Glutamatergic neuron (in vitro differentiated cells): ENCODE measurements at places on chromosomes 12 and 14. TPM values are rescaled to one million over a fixed set of nuclear protein-coding genes. Genes with fewer than 3 reads are reported as not detected.

The NT5DC3 gene
- 2.1 TPM for total RNA-seq

DNA sequence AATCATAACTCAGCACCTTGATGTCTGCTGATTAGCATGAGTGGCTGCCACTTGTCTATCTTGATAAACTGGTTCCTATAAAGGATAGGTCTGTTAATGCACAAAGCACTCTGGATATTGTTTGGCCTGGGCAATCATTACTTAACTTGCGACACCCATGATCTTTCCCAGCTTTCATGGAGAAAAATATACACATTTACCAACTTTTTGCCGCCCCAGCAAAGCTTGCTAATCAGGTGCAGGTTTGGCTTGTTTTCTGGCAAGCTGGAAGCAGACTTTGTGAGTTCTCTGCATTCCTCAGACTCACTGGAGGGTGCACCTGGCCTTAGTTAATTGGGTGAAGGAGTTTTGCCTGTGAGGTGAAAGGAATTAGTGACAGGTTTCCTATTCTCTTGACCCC lies 1126.4 kb upstream of the FLRT2 start:
- no peak for DNase-seq
- no peak overlapping the region for H3K4me3 ChIP-seq
- H3K27me3 ChIP-seq = peaks cover 2% of the 10 kb centered on the region
- no peaks in the 10 kb centered on the region for H3K4me1 ChIP-seq
- H3K36me3 ChIP-seq = peaks cover 3% of the 10 kb centered on the region

The BMAL2 gene
- 5.3 TPM for total RNA-seq

- H3K36me3 ChIP-seq = peaks cover 3% of the 10 kb centered on the region
- peak overlapping the region; percentile 52 for H3K4me3 ChIP-seq
- no peaks in the 10 kb centered on the region for H3K27me3 ChIP-seq
- peaks cover 12% of the 10 kb centered on the region for H3K4me1 ChIP-seq
Measured at GRCh38 chr12:128810182-128811127, 13.3 kb downstream of the SLC15A4 start.

DNA sequence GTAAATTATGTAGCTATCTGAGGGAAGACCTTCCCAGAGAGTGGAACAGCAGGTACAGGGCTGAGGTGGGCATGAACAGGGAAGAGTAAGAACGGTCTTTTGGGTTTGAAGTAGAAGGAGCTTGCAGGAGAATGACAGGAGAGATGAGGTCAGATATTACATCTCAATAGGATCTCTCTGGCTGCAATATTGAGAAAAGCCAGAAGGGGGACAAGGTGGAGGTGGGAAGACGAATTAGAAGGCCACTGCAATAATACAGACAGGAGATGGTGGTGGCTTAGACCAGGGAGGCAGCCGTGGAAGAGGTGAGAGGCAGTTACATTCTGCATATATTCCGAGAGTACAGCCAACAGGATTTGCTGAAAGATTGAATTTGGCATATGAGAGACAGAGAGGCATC lies 310.2 kb downstream of the APAF1 start:
- H3K4me1 ChIP-seq = peaks cover 6% of the 10 kb centered on the region
- DNase-seq = no peak
- H3K4me3 ChIP-seq = no peak overlapping the region
- no peaks in the 10 kb centered on the region for H3K36me3 ChIP-seq
- no peak overlapping the region for H3K27ac ChIP-seq
- no peaks in the 10 kb centered on the region for H3K27me3 ChIP-seq

DNA sequence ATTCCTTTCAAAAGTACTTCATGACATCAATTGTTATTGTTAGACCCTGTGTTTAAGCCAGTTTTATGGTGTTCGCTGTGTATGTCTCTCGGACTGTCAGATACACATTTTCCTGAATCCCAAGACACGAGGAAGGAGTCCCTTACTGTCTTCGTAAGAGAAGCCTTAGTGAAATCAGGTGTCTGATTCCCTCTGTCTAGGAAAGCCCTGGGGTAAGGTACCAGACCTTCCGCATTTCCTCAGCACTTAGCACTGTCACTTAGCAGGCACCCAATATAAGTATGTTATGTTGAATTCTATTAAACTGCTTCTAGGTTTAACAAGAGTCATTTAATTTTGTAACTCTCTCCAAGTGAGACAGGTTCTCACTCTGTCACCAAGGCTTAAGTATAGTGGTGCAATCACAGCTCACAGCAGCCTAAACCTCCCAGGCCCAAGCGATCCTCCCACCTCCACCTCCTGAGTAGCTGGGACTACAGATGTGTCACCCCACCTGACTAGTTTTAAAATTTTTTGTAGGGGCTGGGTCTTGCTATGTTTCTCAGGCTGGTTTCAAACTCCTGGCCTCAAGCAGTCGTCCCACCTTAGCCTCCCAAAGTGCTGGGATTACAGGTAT lies 111.0 kb downstream of the BBS10 start:
- H3K27ac ChIP-seq = no peak overlapping the region
- H3K4me3 ChIP-seq = no peak overlapping the region
- peaks cover 6% of the 10 kb centered on the region for H3K36me3 ChIP-seq
- no peaks in the 10 kb centered on the region for H3K27me3 ChIP-seq

GRCh38 chr12:50992819-50993218 lies 33.4 kb downstream of the SLC11A2 start:
- H3K4me3 ChIP-seq = no peak overlapping the region
- no peaks in the 10 kb centered on the region for H3K36me3 ChIP-seq
- H3K4me1 ChIP-seq = no peaks in the 10 kb centered on the region
- H3K27me3 ChIP-seq = no peaks in the 10 kb centered on the region

- H3K27me3 ChIP-seq = peaks cover 2% of the 10 kb centered on the region
- H3K4me1 ChIP-seq = no peaks in the 10 kb centered on the region
- no peak overlapping the region for H3K4me3 ChIP-seq
- H3K36me3 ChIP-seq = peaks cover 5% of the 10 kb centered on the region
Measured at GRCh38 chr14:62604524-62604923, 440.7 kb downstream of the KCNH5 start.

DNA sequence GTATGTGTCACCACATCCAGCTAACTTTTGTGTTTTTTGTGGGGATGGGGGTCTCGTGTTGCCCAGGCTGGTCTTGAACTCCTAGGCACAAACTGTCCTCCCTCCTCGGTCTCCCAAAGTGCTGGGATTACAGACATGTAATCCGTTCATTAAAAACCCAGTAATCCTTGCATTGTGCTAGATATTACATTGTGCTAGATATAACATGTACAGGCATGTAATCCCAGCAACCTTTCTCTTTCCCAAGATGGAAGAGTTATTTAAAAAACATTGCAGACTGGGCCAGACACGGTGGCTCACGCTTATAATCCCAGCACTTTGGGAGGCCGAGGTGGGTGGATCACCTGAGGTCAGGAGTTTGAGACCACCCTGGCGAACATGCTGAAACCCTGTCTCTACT lies 19.7 kb downstream of the ELK3 start:
- DNase-seq = no peak
- H3K27me3 ChIP-seq = peaks cover 2% of the 10 kb centered on the region
- H3K4me1 ChIP-seq = peaks cover 38% of the 10 kb centered on the region
- H3K4me3 ChIP-seq = no peak overlapping the region

The RHEBL1 gene
- 2.3 TPM for total RNA-seq

DNA sequence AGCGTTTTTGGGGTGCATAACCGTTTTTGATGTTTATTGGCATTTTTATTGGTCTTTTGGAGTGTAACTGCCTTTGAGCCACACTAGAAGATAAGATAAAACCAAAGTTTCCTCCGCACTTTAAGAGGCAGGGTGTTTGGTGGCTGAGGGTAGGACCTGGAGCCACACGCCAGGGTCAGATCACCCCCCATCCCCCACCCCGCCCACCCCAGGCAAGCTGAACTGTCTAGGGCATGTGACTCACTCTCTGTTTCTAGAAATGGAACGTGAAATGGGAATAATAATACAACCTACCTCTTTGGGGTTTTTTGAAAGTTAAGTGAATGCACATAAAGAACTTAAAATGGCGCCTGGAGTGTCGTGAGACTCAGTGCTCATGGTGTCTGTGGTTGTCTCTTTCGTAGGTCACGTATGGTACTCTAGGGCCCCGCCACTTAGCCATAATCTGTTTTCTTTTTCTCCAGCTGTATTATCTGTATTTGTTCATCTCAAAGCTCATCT lies 56.0 kb downstream of the PPP2R5C start:
- H3K36me3 ChIP-seq = no peaks in the 10 kb centered on the region
- H3K27ac ChIP-seq = no peak overlapping the region
- no peak for DNase-seq
- peaks cover 24% of the 10 kb centered on the region for H3K4me1 ChIP-seq
- no peak overlapping the region for H3K4me3 ChIP-seq

- no peaks in the 10 kb centered on the region for H3K27me3 ChIP-seq
- H3K4me1 ChIP-seq = no peaks in the 10 kb centered on the region
- no peak overlapping the region for H3K4me3 ChIP-seq
- peaks cover 6% of the 10 kb centered on the region for H3K36me3 ChIP-seq
Measured at GRCh38 chr12:19654650-19655376, 215.5 kb downstream of the AEBP2 start.

- H3K36me3 ChIP-seq = no peaks in the 10 kb centered on the region
- no peak overlapping the region for H3K27ac ChIP-seq
- peaks cover 11% of the 10 kb centered on the region for H3K27me3 ChIP-seq
- H3K4me3 ChIP-seq = no peak overlapping the region
- no peaks in the 10 kb centered on the region for H3K4me1 ChIP-seq
Measured at GRCh38 chr14:99654235-99654985, 9.5 kb downstream of the HHIPL1 start.

GRCh38 chr12:39127401-39127800 lies 222.0 kb upstream of the CPNE8 start:
- no peaks in the 10 kb centered on the region for H3K27me3 ChIP-seq
- peaks cover 2% of the 10 kb centered on the region for H3K4me1 ChIP-seq
- DNase-seq = no peak
- H3K27ac ChIP-seq = no peak overlapping the region

DNA sequence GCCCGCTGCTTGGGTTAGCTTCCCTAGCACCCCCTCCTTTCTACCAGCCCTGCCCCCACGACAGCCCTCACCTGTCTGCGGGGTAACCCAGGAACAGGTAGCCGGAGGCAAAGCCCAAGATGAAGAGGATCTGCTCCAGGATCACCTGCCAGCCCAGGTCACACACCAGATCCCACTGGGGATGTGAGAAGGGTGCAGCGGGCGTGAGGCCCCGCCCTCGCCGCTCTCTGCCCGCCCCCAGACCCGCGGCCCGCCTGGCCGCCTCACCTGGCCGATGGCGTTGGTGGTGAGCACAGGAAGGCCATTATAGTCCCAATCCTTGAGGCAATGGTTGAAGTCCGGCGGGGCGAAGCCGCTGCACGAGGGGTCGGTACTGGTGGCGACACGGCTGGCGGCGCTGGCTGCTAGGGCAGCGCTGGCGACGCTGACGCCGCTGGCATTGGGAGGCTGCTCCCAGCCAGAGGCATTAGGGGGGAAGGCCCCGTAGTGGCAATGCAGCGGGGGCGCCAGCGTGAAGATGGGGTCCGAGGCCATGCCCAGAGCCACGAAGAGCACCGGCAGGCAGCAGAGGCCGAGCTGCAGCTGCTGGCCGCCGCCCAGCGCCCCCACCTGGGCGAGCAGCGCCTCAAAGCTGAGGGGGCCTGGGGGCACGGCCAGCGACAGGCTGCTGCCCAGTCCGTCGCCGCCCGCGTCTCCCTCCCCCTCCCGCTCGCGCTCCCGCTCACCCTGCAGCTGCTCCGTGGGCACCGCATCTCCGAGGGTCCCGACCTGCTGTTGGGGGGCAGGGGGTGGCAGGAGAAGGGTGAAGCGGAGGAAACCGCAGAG lies 794 bp downstream of the SLC22A17 start:
- DNase-seq = peak; percentile 64
- H3K4me1 ChIP-seq = peaks cover 14% of the 10 kb centered on the region
- peak overlapping the region; percentile 85 for H3K4me3 ChIP-seq
- peaks cover 16% of the 10 kb centered on the region for H3K36me3 ChIP-seq
- H3K27me3 ChIP-seq = peaks cover 16% of the 10 kb centered on the region

The IGF1 gene
- total RNA-seq = not detected

The APAF1 gene
- 20.8 TPM for total RNA-seq

DNA sequence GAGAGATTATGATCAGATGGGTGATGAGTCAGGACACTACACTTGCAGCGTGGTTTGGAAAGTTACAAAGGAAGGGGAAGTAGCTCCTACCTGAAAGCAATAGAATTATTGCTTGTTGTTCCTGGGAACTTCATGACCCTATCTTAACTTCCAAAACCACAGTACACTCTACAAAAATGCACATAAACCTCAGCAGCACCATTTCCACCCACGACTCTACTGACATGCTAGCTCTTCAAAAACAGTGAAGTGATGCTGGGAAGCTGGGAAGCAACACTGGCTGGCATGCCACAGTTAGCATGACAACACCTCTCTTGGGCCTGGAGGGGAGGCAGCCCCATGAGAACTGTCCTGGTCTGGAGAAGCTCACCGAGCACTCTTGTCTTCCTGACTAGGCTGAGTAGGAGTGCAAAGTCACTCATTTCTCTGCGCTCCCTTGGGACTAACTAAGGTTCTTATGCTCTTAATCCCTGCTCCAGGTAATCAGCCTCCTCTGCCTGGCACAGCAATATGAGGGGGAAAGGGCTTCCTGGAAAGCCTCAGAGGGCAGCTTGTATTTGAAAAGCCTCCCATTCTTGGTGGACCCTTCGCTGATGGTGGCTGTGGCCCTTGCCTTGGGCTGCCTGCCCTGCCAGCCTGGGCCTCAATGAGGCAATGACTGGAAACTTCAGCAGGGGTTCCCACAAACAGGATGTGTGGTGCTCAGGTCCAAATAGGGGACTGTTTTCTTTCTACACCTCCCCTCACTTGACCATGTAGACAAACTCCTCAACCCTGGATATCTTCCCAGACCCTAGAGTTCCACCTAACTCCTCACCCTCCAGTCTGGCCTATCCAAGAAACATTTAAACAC lies 1.2 kb downstream of the KRT3 start:
- no peaks in the 10 kb centered on the region for H3K27me3 ChIP-seq
- H3K27ac ChIP-seq = no peak overlapping the region
- no peaks in the 10 kb centered on the region for H3K4me1 ChIP-seq
- DNase-seq = no peak
- no peaks in the 10 kb centered on the region for H3K36me3 ChIP-seq

The LALBA gene
- not detected for total RNA-seq

GRCh38 chr12:10618338-10618987 lies 5.1 kb upstream of the MAGOHB start:
- no peaks in the 10 kb centered on the region for H3K4me1 ChIP-seq
- DNase-seq = no peak
- no peaks in the 10 kb centered on the region for H3K36me3 ChIP-seq
- peaks cover 1% of the 10 kb centered on the region for H3K27me3 ChIP-seq
- H3K27ac ChIP-seq = no peak overlapping the region

GRCh38 chr14:90246936-90247335 lies 9.4 kb upstream of the PSMC1 start:
- no peak for DNase-seq
- H3K4me1 ChIP-seq = no peaks in the 10 kb centered on the region
- H3K27ac ChIP-seq = no peak overlapping the region

DNA sequence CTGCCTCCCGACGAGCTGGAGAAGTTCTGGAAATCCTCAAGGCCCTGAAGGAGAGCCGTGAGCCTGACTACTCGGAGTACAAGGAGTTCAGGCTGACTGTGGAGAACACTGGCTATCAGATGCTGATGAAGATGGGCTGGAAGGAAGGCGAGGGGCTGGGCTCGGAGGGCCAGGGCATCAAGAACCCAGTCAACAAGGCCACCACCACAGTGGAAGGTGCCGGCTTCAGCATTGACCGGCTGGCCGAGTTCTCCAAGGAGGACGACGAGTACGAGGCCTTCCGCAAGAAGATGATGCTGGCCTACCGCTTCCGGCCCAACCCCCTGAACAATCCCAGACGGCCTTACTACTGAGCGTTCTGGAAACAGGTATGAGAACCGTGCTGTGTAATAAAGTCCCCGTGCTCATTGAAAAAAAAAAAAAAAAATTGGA lies 366.1 kb upstream of the ATXN7L3B start:
- no peaks in the 10 kb centered on the region for H3K4me1 ChIP-seq
- peaks cover 3% of the 10 kb centered on the region for H3K27me3 ChIP-seq
- H3K36me3 ChIP-seq = no peaks in the 10 kb centered on the region
- DNase-seq = no peak
- H3K27ac ChIP-seq = no peak overlapping the region
- H3K4me3 ChIP-seq = no peak overlapping the region
